Brain microvascular endothelial cell (primary cell): ENCODE measurements at places on chromosomes 7 and 10.
A peak's percentile ranks its signal among the peaks of the same experiment; 100 is the strongest.

DNA sequence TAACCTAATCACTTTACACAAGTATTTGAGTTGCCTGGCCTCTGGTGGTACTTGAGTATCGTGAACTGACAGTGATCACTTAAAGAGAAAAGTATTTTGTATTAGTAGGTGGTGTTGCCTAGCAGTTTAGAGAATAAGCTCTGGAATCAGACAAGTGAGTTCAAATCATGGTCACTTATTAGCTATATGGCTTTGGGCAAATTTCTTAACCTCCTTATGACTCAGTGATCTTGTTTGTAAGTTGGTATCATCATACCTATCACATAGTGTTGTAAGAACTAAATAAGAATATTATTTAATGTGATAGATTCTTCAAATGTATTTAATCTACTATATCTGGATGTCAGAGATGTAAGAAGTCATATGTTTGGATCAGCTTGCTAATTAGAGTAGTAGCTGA lies 163.8 kb downstream of the RNF133 start:
- DNase-seq = no peak

DNA sequence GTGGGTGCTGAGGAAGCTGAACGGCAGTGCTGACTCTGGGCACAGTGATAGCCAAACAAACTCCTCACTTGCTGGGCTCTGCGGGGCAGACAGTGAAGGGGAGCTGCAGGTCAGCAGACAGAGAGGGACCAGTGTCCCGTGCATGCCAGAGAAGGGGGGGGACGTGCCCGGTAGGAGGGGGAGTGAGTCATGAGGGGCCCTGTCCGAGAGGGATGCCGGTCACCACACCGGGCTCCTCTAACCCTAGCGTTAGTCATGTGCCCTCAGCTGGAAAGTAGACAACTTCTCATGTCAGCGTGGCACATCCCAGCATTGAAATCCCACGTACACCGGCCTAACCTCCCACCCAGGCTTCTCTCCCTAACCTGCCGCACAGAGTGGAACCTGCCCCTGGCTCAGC lies 117.1 kb upstream of the DPP6 start:
- DNase-seq = no peak

DNA sequence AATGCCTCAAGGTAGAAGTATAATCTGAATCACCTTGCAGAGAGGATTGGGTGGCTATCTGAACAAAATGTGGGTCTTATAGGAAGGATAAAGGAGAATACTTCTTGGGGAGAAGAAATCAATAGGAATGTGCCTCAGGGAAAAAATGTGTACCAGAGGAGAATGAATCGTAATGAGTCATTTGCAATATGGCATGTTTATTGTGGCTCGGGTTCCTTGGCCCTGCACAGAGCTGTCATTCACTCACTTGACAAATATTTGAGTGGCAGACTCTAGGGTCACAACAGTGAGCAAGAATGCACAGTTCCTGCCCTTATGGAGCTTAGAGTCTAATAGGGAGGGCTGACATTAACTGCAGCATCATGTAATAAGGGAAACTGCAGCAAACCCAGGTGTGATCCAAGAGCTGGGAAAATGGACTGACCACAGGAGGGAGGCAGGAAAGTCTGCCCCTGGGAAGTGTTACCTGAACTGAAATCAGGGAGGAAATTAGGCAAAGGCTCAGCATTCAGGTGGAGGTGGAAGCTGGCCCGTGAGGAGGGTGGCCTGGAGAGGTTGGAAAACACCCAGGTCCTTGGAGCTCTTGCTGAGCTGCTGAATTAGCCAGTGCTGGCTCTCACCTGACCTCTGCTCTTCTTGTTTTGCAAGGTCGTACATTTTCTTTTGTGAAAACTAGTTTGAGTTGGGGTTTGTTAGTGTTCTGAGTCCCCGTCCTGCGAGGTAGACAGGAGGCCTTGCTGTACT lies 203.9 kb downstream of the FRMD4A start:
- DNase-seq = peak; percentile 12

GRCh38 chr10:103541616-103542015 lies 48.1 kb downstream of the NEURL1 start:
- no peak for DNase-seq

DNA sequence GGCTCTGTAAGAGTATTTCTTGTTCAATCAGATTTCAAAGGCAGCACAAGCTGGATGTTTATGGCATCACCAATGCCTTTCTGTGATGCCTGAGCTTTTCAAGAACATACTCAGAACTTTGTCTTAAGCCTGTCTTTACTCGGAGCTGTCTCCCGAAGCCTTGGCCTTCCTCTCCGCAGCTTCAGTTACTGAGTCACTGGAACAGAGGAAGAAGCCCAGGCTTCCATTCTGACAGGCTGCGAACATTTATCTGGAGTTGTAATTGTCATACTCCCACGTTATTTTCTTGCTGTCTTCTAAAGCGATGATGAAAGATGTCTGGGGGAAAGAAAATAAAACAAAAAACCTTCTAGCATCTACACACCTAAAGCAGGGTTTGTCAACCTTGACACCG lies 43.9 kb downstream of the GRK5 start:
- DNase-seq = peak; percentile 84

- DNase-seq = no peak
These were observed 116.8 kb upstream of the FGFR2 start for GRCh38 chr10:121715076-121715475.

DNA sequence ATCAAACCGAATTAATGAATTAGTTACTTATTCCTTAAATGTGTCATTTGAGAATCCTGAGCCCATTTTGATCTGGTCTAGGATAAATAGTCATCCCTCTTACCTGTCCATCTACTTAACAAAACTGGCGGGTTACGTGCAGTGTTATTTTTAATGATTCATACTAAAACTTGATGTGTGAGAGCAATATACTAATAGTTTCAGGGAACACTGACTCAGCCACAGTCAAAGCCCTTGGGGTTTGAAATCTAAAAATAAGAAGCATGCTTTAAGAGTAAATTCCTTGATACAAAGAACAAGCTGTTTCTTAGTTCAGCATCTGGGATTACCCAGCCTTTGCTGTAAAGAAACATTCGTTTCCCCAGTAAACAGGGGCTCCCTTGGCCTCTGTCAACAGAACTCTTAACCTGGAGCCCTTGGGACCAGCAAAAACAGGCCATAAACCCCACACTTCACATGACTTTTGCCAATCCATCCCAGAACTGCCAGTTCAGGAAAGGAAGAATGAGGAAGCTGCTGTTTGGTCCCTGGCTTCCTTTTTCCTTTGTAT lies 370.6 kb upstream of the IGFBP3 start:
- DNase-seq = peak; percentile 85

GRCh38 chr7:136688601-136689000 lies 179.9 kb upstream of the CHRM2 start:
- DNase-seq = no peak

- DNase-seq = no peak
These were observed 12.7 kb downstream of the IKZF1 start for GRCh38 chr7:50317221-50317678.
